Gastroesophageal sphincter (tissue), 4 donors: ENCODE measurements at places on chromosomes 4 and X.

DNA sequence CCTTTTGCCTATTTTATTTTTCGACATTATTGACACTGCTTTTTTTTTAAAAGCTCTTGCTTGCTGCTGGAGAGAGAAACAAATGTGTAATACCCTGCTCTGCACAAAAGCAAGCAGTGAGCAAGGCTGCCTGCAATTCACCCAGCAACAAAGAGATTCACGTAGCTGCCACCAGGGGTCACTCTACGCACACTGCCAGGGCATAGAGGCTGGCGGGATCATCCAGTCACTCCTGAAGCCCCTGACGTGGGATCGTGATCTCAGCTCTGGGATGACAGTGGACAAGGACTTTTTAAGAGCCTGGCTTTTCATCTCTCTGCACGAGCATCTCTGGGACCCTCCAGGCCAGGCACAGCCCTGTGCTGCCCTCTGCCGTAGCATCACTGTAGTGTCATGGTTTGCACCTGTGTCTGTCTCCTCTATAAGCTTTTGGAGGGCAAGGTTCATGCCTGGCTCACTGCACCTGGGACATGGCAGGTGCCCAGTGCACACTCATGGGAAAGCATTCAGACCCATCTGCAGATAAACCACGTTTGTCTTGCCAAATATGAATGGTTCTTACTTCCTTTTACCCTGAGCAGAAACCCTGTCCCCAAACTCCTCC lies 19.8 kb downstream of the C4orf50 start:
- no peak for ATAC-seq

- ATAC-seq, result no peak
Observed at GRCh38 chr4:132328761-132329160, 820.3 kb upstream of the PCDH10 start.

- no peak for ATAC-seq
Observed at GRCh38 chrX:10108288-10108687, 48.5 kb upstream of the CLCN4 start.

DNA sequence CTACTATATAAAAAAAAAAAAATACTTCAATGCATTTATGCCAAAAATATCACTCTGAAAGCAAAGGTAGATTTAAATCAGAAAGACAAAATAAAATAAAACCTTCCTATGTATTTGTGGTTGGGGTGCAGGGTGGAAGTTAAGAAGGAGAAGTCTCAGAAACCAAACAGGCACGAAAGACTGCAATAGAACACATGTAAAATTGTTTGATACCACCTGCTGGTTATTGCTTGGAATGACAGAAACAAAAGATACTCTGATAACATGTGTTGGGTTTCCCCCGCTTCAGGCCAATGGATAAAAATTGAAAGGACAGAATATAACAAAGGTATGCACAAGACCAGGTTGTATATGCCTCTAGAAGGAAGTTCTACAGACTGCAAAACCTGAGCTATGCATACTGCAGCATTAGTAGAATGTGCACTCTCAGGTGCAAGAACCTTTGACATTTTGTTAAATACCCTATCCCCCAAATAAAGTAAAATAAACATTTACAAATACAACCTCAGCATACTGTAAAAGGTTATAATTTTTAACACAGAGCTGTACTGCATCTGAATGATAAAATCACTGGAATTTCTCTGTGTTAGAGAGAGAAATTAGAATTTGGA lies 118.8 kb downstream of the GABRA2 start:
- ATAC-seq, result no peak

DNA sequence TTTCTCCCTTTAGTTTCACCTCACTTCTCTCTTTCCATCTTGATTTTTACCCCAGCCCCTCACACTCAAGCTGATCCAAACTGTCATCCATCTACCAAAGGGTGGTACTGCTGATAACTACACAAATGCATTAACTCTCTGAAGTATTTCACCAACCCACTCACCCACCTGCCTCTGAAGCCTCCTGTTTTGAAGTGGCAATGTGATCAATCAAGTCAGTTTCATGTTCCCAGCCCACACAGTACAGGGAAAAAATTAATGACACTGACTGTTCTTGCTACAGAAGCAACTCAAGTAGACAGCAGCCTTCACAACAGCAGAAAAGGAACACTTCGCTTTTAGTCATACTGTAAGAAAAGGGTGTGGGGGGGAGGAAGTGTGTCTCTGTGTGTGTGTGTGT lies 183.0 kb upstream of the NOCT start:
- ATAC-seq, result no peak

DNA sequence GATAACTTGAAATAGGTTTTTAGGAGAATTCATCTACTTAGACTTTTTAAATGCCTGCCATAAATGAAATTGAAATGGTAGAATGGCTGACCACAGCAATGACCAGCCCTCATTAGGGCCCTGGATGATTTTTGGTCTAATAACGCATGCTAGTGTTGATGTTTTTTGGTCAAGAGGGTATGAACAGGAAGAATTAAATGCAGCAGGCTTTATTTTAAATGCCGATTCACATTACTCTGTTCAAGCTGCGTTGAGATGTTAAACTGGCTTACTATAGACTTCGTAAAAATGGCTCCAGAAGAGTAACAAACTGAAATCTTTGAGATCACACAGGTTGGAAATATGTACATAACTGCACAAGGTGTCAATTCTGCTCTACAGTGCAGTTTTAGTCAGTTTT lies 14.6 kb downstream of the DDX3X start:
- no peak for ATAC-seq

GRCh38 chrX:13088156-13088487 lies 43.7 kb upstream of the FAM9C start:
- ATAC-seq, result no peak

DNA sequence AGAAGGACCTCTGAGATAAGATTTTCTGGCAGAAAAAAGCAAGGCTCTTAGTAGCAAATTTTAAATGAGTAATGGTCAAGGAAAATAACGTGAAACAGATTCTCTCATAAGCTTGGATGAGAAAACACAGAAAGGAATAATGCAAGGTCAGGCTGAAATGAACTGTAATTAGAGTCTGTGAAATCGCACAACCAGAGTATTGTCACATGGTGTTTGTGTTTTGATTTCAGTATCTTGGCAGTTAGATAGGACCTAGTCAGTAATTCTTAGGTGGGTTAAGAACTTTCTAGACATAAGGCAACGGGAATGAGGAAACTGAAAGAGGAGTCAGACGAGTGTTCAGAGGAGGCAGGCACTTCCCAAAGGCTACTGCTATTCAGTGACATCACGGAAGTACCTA lies 34.6 kb downstream of the LIMCH1 start:
- ATAC-seq, result peak; percentile 23

DNA sequence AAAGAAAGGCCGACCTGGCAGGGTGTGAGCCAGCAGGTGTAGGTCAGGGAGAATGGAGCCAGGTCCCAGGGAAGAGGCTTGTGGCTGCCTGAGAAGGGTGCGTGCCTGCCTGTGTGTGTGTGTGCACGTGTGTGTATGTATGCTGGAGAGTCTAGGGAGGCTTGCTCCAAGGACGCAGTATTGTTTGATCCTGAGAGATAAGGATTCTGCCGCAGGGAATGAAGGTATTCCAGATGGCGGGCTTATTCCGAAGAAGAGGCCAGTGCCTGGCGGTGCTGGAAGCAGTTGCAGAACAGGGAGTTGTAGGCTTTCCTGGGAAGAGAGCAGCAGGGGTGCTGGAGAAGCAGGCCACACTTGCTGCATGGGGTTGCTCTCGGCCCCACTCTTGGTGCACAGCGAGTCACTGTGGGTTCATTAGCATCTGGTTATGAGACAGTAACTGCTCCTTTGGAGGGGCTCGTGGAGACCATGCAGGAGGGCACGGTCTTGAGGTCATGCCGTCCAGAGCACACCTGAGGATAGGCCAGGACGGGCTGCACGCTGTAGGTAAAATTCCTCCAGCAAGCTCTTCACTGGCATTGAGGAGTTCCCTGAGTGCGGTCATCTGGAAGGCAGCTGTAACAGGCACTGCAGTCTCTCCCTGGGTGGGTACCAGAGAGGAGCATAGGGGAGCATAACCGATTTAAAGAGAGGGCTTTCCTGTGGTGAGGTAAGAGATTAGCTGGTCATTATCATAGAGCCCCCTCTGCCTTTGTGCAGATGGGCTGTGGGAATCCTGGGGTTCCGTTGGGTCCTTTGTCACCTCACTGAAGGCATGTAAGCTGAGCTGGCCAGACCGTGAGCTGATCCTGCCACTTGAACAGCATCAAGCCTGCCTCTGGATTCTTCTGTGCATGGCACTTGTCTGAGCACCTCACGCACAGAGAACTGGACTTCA lies 29.9 kb upstream of the MSANTD1 start:
- no peak for ATAC-seq

GRCh38 chrX:7235071-7235470 lies 87.1 kb upstream of the PUDP start:
- ATAC-seq, result no peak

DNA sequence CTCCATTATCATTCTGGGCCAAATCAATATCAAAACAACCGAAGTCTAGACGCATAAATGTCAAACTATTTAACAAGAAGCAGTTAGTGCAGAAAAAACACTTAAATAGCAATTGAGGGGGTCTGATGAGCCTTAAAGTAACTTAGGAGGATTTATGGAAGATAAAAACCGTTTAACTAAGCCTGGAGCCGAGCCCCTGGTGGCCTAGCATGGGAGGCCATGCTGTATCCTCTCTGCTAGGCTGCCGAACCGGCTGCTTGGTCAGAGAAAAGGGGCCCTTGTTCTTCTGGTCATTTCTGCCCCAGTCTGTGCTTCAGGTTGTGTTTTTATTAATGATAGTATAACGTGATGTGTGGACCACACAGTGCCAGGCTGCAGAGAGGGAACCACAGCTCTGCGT lies 72.4 kb downstream of the CPZ start:
- no peak for ATAC-seq

- ATAC-seq, result no peak
Observed at GRCh38 chr4:151801547-151802516, 41.0 kb upstream of the GATB start.

DNA sequence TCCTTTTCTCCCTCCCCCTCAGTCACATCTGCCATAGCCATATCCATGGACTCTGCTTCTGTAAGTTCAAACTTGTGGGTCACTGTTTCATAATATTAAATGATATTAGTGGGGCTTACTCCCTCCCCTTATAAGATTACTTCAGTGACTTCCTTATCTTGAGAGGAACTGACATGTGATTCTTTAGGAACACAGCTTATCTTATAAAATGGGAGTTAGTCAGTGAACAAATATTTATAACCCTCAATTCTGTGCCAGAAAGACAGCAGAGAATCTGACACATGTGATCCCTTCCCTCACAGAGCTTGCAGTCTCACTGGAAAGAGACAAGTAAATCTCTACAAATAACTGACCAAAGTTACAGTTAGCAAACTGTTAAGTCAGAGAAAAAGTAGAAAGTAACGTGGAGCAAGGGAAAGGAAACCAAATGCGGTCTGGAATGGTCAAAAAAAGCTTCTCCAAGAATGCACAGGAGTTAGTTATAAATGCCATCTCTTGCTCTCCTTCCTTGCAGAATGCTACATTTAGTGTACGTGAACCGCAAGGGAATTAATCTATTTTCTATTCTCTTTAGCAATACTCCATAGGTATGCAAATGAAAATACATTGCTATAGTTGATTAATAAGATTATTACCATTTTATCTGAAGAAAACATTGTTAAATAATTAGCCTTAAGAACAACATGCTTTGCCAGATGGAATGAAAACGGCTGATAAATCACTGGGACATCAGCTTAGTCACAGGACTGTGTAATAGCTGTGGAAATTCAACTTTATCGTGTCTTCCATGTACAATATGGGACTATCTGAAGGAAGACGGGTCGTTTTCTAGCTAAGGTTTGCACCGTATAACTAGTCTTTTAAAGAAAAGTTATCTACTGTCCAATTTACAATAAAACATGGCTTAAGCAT lies 29.0 kb downstream of the SGMS2 start:
- ATAC-seq, result peak; percentile 66

DNA sequence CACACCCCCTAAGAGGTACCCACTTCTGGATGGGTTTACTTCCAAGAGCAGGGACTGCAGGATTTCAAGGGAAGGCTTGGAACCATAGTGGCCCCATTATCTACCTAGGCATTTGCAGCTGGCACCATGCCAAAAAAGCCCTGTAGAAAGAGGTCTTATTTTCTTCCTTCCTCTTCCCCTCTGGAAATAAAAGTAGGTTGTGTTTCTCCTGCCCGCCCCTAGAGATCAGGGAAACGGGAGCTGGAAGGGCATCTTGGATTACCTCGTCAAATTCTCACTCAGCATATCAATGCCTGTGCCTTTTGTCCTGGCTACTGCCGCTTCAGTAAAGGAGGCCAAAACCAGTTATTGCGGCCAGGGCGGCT lies 1.6 kb downstream of the SCD5 start:
- ATAC-seq, result no peak

DNA sequence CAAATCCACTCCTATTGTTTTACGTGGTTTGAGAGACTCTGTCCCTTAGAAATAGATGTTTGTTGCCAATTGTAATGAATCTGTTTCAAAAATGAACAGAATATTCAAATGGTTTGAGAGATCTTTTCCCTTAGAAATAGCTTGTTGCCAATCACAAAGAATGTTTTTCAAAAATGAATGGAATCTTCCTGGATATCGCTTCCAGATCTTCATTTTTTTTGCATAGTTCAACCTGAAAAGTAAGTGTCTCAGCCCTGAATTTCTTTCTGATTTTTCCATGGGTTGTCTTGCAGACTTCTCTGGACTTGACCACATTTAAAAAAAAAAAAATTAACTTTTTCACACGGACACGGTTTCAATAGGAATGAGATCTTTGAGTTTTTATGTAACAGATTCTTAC lies 22.7 kb downstream of the SHOX start:
- ATAC-seq, result no peak

DNA sequence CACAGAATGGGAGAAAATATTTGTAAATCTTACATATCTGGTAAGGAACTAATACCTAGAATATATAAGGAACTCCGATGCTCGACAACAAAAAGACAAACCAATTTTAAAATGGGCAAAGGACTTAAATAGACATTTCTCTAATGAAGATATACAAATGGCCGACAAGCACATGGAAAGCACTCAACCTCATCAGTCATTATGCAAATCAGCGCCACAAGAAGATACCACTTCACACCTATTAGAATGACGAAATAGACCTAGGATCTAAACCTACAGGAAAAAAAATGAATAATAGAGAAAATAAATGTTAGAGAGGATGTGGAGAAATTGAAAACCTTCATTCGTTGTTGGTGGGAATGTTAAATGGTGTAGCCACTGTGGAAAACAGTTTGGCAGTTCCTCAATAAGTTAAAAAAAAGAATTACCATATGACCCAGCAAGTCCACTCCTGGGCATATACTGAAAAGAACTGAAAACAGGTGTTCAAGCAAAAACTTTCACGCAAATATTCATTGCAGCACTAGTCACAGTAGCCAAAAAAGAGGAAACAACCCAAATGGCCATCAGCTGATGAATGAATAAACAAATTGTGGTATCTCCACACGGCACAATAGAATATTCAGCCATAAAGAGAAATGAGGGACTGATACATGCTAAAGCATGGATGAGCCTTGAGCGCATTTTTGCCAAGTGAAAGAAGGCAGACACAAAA lies 57.3 kb upstream of the WDR19 start:
- no peak for ATAC-seq

GRCh38 chrX:47218920-47219815 lies 687 bp downstream of the CDK16 start:
- no peak for ATAC-seq

- no peak for ATAC-seq
Observed at GRCh38 chrX:35699642-35700041, 98.5 kb upstream of the MAGEB16 start.
